Stimulated activated CD4-positive, alpha-beta T cell treated with anti-CD3 and anti-CD28 coated beads, Interleukin-12 subunit alpha, Interleukin-12 subunit beta, amount 100 ng/mL, for 48 hours (primary cell): ENCODE measurements at places on chromosomes 2 and 18.

- no peak for DNase-seq
These were observed 39.6 kb downstream of the DOK1 start for GRCh38 chr2:74593826-74594772.

- DNase-seq: no peak
These were observed 4.2 kb downstream of the SLC40A1 start for GRCh38 chr2:189576396-189576795.

DNA sequence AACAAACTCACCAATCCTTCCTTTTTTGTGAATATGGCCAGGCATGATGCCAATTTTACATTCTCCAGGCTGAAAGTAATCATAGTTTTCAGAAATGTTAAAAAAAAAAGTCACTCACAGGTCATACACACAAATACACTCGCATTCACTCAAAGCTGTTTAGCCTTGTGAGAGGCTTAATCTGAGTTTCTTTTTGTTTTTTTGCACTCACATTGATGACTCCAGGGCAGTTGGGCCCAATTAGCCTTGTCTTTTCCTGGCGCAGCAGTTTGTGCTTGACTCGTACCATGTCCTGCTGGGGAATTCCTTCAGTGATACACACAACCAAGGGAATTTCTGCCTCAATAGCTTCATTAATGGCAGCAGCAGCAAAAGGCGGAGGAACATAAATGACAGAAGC, 18.0 kb downstream of the SUCLG1 start:
- DNase-seq: no peak

- no peak for DNase-seq
These were observed 32.2 kb downstream of the SH3YL1 start for GRCh38 chr2:231521-232185.

DNA sequence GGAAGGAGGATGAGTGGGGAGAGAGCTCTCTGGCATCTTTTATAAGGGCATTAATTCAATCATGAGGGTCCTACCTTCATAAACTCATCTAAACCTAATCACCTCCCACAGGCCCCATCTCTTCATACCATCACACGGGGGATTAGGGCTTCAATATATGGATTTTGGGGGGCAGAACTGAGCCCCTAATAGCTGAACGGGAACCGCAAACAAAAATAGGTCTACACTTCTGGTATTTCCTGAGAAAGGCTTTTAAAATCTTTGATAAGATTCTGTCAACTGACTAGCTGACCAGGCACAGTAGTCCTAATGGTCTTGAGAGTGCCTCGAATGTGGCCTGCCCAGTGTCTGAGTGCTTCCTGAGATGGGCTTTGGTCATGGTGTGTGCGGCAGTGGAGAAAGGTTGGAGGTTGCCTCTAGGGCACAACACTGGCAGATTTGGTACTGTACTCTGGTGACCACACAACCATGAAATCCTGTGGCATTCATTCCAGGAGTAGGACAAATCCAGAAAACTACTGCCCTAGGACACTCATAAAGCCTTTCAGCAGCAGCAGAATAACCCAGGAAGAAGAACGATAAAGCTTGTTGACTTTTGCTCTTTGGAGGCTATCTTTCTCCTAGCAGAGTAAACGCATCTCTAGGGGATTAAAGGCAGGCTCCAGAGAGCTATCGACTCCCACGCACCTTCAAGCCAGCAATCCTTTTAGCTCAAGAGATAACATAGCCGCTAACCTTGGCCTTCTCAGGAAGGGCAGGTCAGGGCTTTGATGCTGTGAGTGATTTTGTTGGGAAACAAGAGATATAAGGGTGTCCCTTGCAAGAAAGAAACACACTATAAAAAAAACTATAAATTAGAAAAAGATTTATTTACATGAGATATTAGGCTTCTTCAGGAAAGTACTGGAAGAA, 12.3 kb upstream of the APOB start:
- no peak for DNase-seq

GRCh38 chr2:64283006-64283570, 138.9 kb upstream of the PELI1 start:
- DNase-seq: no peak

DNA sequence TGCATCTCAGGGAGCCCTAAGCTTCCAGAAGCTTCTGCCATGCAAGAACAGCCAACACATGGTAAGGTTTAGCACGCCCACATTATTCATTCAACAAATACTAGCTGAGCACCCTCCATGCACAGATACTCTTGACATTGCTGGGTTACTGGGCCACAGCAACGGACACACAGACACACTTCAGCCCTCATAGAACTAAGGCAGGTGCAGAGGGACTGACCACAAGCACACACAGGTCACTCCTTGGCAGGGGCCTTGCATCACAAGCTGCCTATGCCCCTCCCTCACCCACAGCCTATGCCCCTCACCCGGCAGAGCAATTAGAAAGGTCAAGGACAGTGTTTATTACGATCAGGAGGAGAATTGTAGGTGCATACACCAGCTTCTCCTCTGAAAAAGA, 15.8 kb downstream of the SLC14A2 start:
- DNase-seq: no peak

DNA sequence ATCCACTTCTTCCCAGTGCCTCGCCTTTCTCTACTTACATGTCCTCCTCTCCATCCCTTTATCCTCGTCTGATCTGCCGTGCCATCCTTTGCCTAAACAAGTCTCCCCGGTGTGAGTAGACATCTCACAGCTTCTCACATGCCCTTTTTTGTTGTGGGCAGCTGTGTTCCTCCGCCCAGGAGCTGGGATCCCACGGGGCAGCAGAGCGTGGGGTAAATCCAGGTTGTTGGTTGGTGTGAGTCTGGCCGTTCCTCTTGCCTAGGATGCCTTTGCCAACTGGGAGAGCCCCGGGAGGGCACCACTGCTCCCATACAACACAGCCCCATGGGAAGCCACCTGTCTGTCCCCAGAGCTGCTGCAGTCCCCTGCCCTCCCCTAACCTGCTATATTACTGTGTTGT, 22.4 kb downstream of the SLC30A3 start:
- DNase-seq: no peak

DNA sequence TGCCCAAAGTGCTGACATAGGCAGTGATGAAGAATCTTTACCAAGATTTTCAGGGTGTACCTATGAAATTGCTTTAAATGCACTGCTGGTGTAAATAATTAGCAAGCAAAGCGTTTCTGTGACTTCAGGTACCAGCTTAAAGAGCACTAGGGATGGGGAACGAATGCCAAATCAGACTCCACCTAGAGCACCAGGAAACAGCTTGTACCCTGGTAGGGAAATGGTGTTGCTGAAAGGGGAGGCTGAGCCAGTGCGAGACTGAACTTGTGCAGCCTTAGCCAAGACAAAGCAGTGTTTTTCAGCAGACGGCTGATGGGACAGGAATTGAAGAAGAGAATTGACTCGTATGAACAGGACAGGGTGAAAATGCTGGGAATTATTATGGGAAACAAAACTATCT, 65.6 kb downstream of the TWSG1 start:
- no peak for DNase-seq

GRCh38 chr2:26675651-26676255, 16.8 kb upstream of the KCNK3 start:
- DNase-seq: no peak

- DNase-seq: no peak
These were observed 92.2 kb downstream of the DPP4 start for GRCh38 chr2:161981679-161982250.

- no peak for DNase-seq
These were observed 222.1 kb downstream of the ANKRD30B start for GRCh38 chr18:14970027-14970426.

DNA sequence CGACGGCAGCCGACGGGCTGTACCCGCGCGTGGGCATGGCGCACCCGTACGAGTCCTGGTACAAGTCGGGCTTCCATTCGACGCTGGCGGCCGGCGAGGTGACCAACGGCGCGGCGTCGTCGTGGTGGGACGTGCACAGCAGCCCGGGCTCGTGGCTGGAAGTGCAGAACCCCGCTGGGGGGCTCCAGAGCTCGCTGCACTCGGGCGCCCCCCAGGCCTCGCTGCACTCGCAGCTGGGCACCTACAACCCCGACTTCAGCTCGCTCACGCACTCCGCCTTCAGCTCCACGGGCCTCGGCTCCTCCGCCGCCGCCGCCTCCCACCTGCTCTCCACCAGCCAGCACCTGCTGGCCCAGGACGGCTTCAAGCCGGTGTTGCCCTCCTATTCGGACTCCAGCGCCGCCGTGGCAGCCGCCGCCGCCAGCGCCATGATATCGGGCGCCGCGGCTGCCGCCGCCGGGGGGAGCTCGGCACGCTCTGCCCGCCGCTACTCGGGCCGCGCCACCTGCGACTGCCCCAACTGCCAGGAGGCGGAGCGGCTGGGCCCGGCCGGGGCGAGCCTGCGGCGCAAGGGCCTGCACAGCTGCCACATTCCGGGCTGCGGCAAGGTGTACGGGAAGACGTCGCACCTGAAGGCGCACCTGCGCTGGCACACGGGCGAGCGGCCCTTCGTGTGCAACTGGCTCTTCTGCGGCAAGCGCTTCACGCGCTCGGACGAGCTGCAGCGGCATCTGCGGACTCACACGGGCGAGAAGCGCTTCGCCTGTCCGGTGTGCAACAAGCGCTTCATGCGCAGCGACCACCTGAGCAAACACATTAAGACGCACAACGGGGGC, 2.0 kb downstream of the SP9 start:
- DNase-seq: no peak

DNA sequence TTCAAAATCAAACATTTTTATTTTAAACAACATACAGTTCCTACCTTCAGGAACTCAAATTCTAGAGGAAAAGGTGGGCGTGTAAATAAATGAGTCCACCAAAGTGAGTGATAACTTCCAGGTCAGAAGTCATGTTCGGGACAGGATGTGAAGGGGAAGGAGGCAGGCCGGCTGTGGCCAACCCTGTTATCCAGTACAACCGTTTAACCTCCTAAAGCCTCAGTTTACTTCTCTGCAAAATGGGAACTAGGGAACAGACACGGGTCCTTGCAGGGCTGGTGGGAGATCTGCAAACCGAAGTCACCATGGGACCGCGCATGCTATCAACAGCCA, 373 bp downstream of the EIPR1 start:
- DNase-seq: no peak

- no peak for DNase-seq
These were observed 120.6 kb upstream of the EML6 start for GRCh38 chr2:54602736-54603322.

DNA sequence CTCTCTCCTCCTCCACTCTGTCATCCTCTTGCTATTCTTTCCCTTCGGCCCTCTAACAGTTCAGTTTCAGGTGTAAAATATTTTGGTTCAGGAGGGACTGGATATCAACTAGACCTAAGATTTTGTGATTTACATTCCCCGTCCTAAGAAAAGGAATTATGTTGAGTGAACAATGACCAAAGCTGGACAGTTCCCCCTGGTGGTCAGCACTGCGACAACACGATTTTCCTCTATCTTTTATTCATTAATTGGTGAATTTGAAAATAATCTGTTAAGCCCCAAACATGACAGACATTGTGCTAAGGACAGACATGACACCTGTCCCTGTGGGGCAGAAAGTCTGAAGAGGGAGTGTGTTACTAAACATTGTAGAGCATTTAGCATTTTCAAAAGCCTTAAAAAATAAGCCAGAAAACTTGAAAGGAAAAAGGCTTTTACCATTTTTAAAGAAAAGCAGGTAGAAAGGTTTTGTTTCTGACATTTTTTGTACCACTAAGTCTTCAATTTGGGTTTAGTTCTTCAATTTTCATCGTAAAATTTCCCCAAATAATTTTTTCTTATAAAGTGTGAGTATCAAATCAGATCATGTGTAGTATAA, 28.4 kb upstream of the GTF2A1L start:
- no peak for DNase-seq

DNA sequence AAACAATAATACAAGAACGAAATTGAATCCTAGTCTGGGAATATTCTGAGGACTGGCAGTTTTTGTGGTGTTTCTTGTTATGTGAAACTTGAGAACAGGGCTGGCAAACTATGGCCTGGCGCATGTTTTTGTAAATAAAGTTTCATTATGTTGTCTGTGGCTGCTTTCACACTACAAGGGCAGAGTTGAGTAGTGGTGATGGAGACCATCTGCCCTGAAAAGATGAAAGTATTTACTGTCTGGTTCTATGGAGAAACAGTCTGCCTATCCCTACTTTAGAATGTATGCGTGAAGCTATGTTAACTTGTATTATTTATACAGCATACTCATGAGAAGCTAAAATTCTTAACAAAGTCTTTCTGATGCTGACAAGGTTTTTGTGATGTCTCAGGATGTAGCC, 351.9 kb downstream of the LRRTM1 start:
- DNase-seq: no peak

- no peak for DNase-seq
These were observed 20.5 kb downstream of the NEDD4L start for GRCh38 chr18:58064406-58064998.

DNA sequence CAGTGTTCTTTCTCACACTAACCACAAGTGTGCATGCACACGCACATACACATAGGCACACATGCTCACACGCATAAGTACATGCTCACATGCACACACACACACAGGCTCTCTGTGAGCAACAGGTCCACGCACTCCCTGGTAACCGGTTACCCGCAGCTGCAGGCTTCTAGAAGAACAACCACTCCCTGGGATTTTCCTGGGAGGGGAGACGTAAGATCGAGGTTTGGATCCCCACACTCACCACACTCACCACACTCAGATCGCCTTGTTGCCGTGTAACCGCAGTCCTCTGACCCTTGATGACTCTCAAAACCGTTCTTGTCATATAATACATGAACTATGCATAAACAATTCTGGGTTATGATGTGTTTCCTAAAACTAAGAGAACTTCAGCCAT, 42.2 kb downstream of the TTC32 start:
- DNase-seq: no peak

DNA sequence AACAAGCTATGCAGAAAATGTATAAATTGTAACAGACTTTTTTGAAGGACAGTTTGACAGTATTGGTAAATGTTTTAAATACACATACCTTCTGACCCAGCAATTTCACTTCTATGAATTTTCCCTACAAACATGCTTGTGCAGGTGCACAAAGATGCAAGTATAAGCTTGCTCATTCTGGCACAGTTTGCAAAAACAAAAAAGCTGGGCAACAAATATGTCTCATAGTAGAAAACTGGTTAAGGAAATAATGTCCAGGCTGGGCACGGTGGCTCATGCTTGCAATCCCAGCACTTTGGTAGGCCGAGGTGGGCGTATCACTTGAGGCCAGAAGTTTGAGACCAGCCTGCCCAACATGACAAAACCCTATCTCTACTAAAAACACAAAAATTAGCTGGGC, 96.9 kb upstream of the NEDD4L start:
- DNase-seq: no peak

GRCh38 chr2:173079973-173080860, 4.6 kb downstream of the MAP3K20 start:
- no peak for DNase-seq
